Right cardiac atrium (tissue), 5 donors: ENCODE measurements at places on chromosomes 11 and 22. TPM values are rescaled to one million over a fixed set of nuclear protein-coding genes. Genes with fewer than 3 reads are reported as not detected.

DNA sequence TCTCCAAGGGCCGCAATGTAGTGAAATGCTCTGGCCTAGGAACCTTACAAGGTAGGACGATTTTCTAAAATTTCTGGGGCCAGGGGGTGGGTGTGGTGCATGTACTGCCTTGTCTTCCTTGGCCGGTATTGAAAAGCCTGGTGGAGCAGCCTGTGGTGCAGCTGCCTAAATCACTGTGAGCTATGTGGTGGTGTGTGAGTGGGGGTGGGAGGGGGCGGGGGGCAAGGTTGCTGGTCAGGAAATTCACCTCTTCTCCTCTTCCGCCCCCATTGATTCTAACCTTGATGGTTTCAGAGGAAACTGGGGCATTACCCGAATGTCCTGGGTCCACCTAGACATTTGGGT lies 137.2 kb downstream of the DBX1 start:
- no peak for DNase-seq

DNA sequence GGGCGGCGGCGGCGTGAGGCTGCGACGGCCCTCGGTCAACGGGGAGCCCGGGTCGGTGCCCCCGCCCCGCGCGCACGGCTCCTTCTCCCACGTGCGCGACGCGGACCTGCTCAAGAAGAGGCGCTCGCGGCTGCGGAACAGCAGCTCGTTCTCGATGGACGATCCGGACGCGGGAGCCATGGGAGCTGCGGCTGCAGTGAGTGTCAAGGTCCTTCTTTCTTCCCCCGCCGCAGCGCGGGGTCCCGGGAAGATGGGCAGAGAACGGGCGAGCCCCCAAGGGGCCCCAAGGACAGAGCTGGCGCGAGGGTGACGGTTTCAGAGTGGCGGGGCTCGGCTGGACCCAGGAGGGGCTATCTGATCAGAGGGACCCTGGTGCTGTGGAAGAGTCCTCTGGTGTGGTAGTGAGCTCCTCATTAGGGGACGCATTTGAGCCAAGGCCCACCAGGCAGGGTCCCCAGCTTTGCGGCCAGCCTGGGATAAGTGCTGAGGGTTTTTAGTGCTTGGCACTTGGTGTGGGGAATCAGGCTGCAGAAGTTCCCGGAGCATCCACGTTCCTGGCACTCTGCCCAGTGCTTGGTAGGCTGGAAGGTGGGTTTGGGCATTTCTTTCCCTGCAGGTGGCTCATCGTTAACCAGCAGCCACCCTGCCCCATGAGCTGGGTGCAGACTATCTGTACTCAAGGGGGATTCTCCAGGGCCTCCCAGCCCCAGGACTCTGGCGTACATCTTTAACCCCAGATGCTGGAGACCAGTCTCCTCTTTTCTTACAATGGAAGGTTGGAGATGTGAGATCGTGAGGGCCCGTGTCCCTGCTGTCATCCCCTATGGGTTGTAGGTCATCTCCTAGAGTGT lies 9.8 kb downstream of the EHBP1L1 start:
- DNase-seq, result no peak

- no peak for DNase-seq
Observed at GRCh38 chr11:92843455-92843854, 126.0 kb upstream of the MTNR1B start.

ART1 gene
- total RNA-seq, result not detected

LAMTOR1 gene
- total RNA-seq, result 88.5 TPM

CHST1 gene
- total RNA-seq, result 2.4 TPM

OR10A2 gene
- total RNA-seq, result not detected

GRCh38 chr11:134226806-134227325 lies 2.4 kb downstream of the VPS26B start:
- no peak for DNase-seq

NAALAD2 gene
- total RNA-seq, result 1.0 TPM

GRCh38 chr11:1368966-1369365 lies 20.8 kb upstream of the BRSK2 start:
- peak; percentile 40 for DNase-seq

OR6Q1 gene
- not detected for total RNA-seq

- DNase-seq, result no peak
Observed at GRCh38 chr22:19987394-19988306, 29.0 kb downstream of the ARVCF start.

GRCh38 chr22:41009222-41009948 lies 58.2 kb downstream of the RBX1 start:
- DNase-seq, result no peak

NOX4 gene
- 7.6 TPM for total RNA-seq

ZNF280B gene
- total RNA-seq, result 1.7 TPM
